ENCODE measurements at places on chromosomes 16 and 17.
A peak's percentile ranks its signal among the peaks of the same experiment; 100 is the strongest.

DNA sequence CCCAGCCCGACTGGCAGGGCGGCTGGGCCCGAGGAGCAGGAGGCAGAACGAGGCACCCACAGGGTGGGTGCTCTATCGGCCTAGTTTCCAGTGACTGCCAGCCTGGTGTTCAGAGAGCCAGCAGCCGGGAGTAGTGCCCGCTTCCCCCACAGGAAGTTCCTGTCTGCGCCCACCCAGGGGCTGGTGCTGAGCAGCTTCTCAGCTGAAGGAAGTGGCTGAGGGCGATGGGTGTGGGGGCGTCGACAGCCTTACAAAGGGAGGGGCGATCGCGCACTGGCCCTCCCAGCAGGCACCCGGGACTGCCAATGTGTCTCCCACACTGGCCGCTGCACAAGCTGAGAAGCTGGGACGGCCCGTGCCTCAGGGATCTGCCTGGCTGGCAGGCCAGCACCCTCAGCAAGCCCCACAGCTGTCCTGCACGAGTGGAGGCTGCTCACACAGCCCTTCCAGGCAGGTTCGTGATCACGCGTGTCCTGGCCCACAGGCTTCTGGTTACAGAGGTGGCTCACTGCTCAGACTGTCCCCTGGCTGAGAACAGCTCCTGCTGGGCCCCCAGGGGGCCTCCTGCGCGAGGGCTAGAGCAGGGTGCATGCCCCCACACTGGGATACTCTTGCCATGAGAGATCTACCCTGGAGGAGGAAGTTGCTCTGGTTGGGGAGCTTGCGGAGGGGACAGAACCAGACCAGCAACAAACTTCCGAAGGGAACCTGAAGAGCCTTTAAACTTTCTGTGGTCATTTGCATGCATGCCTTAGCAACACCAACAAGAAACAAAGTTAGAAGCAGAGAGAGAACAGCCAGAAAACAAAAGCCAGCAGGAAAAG is 2.5 kb downstream of the RNF166 start:
- no peak for DNase-seq

DNA sequence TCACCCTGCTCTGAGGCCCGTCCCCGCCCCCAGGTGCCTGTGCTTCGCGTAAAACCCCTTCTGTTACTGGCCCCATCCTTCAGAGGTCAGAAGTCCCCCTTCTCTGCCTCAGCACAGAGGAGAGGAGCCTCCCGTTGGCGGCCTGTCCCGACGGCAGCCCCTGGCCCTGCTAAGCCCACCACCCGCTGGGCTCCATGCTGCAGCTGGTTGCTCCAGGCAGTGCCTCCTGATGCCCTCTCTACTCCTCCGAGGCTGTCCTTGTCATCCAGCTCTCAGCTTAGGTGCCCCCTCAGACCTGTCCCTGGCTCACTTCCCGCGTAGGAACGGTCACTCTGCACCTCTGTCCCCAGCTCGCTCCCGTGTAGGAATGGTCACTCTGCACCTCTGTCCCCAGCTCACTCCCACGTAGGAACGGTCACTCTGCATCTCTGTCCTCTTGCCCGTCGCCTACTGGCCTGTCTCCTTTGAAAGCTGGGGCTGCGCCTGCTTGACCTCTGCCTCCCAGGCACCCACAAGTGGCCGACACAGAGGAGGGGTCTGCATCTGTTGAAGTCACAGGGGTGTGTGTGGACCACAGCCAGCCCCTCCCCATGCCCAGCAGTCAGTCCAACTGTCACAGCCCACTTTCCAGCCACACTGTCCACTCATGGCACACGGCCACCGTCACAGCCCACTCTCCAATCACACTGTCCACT is 31.7 kb upstream of the ZC3H18 start:
- DNase-seq = no peak

- DNase-seq = peak; percentile 65
These were observed 116.6 kb upstream of the C17orf78 start for GRCh38 chr17:37259030-37259735.

DNA sequence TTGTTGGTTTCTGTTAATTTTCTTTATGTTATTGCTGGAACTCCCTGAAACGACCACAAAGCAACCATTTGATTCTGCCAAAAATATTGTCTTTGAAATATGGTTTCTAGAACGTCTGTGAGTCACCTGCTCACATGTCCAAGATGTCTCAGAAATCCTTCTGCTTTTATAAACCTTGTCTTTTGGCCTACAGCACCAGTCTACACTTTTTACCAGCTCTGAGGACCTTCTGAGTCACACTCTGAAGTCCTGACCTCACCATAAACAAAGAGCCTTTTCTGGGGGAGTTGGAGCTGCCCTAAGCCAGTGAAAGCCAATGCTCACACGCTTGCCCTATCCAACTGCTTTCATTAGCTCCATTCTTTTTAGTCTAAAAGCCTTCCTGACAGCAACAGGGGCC is 55.5 kb downstream of the GRIN2A start:
- peak; percentile 19 for DNase-seq

GRCh38 chr17:32943647-32944191 is 15.8 kb downstream of the TMEM98 start:
- DNase-seq = peak; percentile 93

DNA sequence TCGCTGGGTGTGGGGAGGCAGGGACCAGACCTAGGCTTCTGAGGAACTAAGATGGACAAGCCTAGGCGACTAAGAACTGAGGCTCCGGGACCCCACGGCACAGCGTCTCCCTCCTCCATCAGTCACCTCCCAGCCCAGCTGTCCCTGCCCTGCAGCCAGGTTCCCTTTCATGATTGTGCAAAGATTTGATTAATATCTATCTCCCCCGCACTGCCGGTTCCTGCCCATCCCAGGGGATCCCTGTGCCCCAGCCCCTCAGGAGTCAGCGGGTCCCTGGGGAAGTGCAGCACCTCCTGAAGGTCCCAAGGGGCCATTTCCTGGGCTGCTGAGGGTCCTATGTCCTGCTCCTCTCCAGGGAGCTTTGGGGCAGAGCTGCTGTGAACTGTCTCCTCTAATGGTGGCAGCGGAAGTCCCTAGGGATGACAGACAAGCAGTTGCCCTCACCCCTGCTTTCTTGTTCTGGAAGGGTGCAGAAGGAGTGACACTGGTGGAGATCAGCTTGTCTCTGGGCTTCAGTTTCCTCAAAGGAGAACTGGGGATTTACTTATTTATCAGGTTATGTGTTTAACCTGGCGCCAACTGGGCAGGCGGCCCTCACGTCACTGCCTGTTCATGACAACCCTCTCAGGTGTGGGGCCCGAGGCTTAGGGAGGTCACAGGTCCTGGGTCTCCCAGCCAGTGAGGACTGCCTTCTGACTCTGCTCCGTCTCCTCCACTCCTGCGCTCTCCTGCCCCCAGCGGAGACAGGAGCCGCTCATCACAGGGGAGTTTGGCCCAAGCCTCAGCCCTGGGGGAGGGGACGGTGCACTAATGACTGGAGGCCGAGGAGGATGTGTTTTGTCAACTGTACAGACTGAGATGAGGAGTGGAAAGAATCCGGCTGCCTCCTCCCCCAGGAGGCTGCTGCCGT is 1.9 kb upstream of the C16orf74 start:
- DNase-seq = no peak

GRCh38 chr17:74999523-74999922 is 12.1 kb downstream of the CDR2L start:
- DNase-seq = no peak

DNA sequence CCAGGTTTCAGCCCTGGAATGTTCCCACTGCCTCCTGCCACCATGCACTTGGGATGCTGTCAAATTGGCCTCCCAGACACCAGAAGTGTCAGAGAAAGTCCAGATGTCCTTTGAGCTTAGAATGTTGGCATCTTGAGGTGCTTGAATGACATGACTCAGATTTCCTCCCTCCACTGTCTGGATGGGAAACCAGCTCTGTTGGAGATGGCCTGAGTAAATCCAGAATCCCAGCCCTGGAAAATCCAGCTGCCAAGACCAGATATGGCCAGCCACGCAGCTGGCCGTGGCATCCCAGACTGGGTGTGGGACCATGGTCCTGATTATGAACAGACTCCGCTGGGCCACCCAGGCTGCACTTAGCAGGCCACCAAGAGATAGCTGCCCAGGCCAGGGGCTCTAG is 57.0 kb upstream of the CLEC3A start:
- DNase-seq = no peak
